ENCODE measurements at places on chromosomes 16 and 17.

DNA sequence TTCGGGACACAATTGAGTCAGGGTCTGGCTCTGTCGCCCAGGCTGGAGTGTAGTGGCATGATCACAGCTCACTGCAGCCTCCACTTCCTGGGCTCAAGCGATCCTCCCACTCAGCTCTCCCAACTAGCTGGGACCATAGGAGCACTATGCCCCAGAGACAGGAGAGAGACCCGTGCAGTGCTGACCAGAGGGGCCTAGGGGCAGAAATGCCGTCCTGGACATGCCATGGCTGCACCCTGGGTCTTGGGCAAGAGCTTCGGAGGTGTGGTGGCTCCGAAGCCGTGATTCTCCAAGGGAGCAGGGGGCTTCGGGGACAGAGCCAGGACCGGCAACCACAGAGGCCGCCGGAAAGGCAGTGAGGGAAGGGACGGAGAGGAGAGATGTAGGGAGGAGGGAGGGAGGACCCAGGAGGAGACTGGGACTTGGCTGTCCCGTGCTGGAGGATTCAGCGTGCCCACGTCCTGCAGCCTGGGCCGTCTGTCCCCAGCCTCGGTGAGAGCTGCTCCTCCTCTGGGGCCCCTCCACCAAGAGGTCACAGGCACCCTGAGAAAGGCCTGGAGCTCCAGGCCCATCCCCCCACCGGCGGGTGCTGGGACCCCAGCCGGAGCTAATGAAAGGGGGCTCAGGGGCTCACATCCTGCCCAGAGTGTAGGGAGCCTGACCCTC lies 21.9 kb downstream of the TPSD1 start:
- DNase-seq = no peak

- no peak for DNase-seq
These were observed at the start of gene ITGB4 for GRCh38 chr17:75720656-75721462. TSS of gene ITGB4 (plus strand) at chr17:75721459. CDS start at chr17:75724704, 3,245 bp downstream.

DNA sequence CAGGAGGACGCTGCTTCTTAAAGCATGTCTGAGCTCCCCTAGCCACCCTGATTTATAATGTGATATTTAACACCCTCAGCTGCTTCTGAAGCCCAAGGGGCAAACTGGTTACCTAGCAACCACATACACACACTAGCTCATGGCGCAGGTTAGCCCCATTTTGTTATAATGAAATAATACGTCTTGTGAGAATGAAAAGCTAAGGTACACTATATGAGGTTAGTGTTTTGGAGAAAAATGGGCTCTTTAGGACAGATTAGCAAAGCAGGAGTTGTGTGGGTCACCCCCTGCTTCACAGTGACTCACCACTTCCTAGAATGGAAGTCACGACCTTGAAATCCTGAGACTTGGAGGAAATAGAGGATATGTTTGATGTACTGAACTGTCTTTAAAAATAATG lies 404.8 kb upstream of the HSBP1 start:
- no peak for DNase-seq

- no peak for DNase-seq
These were observed at the start of gene ASPA for GRCh38 chr17:3475812-3476610. TSS of gene ASPA (plus strand) at chr17:3475997. CDS start at chr17:3476160, 163 bp downstream.

GRCh38 chr16:678858-679813 lies 1.1 kb upstream of the STUB1 start:
- DNase-seq = peak; percentile 88

GRCh38 chr17:78725448-78726021 lies 56.5 kb downstream of the CYTH1 start:
- DNase-seq = no peak

- no peak for DNase-seq
These were observed 17.6 kb downstream of the TRPV3 start for GRCh38 chr17:3539881-3540540.

GRCh38 chr17:40903129-40903847 lies 18.2 kb upstream of the KRT20 start:
- no peak for DNase-seq

DNA sequence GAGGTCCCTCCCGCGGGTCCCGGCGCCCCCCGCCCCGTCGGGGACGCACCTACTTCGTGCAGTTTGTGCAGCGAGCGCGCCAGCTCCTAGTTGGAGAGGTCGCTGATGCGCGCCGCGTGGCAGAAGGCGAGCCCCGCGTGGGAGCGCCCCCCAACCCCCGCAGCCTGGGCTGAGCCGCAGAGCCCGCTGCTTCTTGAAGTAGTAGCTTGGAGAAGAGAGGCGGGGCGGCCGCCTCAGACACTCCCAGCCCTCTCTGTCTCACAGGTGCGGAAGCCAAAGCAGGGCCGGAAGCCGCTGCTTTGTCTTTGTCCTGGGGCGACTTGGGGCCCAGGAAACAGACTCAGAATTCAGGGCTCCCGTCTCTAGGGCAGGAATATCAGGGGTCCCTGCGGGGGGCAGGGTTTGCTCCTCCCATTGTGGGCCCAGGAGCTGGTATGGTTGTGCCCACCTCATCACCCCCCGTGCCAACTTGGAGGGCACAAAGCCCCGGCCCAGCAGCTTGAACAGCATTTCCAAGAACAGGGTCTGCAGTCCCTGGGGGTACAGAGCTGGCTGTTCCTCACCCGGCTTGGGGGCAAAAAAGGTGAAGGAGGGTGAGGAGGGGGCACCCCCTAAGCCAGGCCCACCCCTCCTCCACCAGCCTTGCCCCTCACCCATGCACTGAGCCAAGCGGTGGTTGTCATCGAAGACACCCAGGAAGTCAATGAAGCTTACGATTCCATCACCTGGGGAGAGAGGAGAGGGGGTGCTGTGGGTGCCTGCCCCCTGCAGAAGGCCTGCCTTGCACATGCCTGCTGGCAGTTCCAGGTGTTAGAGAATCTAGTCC lies 13.5 kb downstream of the SPATA32 start:
- DNase-seq = no peak

- DNase-seq = no peak
These were observed 30.3 kb downstream of the MRTFB start for GRCh38 chr16:14101415-14101814.

DNA sequence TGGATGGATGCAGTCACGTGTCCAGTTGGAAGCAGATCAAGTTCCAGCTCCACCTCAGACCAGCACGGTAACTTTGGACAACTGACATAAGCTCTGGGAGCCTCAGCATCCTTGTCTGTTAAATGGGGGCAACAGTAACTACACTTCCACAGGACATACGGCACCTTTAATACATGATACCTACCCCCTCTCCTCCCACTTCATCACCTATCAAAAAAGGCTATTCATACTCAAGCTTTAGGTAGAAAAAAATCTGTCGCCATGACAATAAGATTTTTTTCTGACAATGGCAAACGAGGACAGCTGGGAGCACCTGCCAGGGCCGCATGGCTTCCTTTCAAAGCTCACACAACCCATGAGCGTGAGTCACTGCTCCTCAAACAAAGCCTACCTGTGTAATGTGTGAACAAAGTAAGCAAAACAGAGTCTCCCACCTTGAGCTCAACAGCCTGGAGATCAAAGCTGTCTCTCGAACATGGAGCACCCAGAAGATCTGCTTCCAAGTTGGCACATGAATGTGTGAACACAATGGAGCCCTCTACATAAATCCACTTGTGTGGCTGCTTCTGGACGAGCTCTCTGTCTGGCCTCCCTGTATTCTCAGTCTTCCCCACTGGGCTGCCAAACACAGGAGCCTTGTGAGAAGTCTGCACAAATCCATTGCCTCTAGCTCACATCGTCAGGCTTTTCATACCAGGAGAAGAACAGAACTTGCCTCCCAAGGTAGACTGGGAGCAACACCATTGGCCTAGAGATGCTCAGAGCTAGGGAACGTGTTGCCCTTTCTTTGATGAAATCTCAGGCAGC lies 459.7 kb downstream of the SOX9 start:
- DNase-seq = no peak

- no peak for DNase-seq
These were observed 115.1 kb upstream of the RPL38 start for GRCh38 chr17:74088285-74088933.

DNA sequence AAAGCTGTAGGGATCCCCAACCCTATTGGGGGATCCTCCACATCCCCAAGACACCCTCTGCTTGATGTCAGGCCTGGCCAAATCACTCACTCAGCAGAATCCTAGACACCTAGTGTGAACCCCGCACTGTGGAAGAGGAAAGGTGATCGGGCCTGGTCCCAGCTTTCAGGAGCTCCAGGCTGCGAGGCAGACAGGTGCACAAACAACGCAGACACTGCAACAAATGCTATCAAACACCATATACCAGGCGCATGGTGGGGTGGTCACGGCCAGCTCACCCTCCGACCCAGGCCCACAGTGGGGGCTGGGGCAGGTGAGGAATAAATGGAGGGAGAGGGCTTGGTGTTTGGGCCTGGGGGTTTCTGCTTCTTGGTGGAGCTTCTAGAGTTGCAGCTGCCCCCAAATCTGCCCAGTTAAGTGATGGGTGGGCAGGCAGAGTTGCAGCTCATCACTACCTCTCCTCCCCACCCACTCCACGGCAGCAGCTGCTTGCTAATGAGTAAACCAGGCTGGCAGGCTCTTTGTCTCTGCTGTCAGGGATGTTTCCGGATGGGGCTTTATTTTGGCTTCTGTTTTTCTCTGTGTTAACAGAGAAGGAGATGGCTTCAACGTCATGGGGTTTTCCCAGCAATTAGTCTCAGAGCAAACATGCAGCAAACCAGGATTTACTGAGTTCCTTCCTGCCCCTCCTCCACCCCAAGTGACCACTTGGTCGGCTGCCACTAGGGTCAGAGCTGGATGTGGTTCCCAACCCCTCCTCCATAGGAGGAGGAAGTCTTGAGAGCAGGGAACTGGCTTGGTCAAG lies 46.6 kb downstream of the PECAM1 start:
- DNase-seq = no peak

DNA sequence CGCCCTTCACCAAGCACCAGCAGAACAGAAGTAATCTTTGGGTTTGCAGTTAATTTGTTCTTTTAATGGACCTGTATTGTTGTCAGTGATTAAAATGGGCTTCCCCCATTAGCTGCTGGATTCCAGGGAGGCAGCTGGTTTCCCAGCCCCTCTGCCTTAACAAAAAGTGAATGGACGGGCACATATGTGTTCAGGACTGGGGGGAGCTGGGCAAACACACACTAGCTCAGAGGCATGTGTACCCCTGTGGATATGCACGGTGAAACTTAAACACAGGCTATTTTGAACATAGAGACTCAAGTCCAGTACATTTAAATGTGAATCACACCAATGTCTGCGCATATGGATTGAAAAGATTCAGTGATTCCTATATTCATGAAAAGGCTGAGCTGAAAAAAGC lies 25.5 kb upstream of the TMEM132E start:
- no peak for DNase-seq

GRCh38 chr16:2019518-2019920 lies at the start of gene NPW:
TSS of gene NPW (plus strand) at chr16:2019785.
- no peak for DNase-seq

DNA sequence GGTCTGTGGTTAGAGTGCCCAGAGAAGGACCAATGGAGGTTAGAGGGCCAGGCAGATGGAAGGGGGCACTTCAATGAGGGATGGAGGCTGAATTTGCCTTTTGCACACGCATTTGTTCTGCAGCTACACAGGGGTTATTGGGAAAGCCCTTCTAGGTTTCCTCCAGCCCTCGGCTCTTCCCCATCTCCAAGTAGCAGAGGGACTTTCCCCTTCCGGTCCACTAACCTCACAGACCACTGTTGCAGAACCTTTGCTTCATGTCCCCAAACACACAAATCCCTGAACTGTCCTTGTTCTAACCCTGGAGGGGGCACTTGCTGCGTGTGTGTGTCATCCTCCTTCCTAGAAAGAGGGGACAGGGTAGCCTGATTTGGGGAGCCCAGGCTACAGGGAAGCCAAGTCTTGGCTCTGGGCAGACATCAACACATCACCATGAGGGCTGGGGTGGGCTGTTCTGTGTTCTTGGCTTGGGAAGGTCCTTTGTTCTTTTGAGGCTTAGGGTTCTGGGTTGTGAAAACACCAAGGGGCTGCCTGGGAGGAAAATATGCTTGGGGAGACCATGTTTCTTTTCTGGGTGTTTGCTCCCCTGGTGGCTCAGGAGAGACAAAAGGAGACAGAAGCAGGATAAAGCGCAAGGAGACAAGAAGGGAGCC lies 7.3 kb upstream of the NR1D1 start:
- DNase-seq = peak; percentile 36

DNA sequence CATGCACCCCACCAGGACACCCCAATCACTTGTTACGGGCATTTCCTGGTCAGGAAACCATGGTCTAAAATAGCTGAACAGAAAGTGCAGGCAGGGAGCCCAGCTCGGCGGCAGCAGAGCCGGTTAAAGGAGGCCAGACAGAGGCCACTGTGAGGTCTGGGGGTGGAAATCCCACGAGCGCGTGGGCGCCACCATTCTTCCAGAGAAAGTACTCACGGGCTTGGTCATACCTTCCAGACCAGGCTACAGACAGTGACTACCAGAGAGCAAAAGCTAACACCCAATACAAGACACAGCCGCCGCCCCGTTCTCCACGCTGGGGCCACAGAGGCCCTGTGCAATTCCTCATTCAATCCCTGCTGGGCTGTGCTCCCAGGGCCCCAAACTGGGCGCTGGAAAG lies 11.9 kb downstream of the CEP131 start:
- no peak for DNase-seq

GRCh38 chr17:65824901-65825300 lies 263.5 kb upstream of the AXIN2 start:
- no peak for DNase-seq

GRCh38 chr17:66533572-66533971 lies 231.2 kb downstream of the PRKCA start:
- DNase-seq = peak; percentile 42

- no peak for DNase-seq
These were observed 153.9 kb downstream of the HS3ST3B1 start for GRCh38 chr17:14454746-14455145.

DNA sequence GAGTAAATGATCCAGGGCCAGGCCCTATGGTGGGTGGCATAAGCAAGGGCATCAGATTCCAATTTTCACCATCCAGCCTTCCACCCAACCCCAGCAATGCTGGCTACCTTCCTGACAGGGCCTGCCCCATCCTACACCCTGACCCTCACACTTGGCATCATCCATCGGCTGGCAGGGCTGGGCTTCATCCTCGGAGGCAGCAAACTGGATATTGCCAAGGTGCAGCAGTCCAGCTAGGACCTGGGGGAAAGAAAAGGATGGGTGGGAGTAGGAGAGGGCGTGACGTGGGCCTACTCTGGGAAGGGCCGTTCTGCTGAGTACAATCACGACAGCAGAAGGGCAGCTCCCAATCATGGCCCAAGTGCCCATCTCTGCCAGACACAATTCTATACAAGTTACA lies 23.5 kb downstream of the MYO19 start:
- DNase-seq = no peak

DNA sequence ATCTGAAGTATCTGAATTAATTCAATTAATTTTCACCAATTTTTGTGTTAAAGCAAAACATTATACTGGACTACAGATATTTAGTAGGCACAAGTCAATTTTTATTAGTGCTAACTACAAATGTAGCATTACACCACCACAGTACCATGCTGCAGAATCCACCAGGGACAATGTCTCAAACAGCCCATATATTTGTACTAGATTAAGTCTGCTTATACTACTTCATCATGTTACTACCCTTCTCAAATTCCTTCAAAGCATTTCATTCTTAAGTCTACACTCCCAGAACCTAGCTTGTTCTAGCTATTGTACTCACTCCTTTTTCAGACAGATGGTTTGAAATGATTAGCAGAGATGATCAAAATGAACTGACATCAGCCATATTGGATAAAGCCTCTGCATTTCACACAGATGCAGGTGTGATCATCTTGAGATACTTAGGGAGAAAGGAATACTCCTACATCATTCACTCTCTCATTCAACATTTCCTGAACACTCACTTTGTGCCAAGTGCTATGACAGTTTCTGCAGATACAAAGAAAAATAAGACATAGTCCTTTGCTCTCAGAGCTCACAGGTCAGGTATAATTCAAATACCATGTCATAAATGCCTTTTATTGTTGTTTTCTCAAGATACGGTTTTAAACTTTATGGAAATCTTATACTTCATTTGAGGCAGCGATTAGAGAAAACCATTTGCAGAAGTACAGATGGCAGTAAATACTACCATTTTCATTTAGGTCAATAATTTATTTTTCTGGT lies 47.7 kb downstream of the SMURF2 start:
- DNase-seq = no peak
